ENCODE measurements at places on chromosomes 11 and 22.

DNA sequence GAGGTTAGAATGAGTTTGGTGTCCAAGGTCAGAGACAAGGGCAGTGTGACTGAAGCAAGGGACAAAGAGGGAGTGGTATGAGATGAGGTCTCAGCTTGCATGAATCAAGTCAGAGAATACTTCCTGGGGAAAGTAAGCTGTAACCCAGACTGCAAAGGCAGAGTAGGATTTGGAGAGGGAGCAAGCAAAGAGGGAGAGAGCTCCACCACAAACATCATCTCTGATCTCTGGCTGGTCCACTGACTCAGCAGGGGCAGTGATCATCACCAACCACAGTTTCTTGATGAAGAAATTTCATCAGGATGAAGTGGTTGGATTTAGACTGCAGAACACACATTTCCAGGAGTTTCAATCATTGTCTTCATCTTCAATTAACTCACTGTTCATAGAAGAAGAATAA, 54.9 kb upstream of the HMGXB4 start:
- DNase-seq: no peak

DNA sequence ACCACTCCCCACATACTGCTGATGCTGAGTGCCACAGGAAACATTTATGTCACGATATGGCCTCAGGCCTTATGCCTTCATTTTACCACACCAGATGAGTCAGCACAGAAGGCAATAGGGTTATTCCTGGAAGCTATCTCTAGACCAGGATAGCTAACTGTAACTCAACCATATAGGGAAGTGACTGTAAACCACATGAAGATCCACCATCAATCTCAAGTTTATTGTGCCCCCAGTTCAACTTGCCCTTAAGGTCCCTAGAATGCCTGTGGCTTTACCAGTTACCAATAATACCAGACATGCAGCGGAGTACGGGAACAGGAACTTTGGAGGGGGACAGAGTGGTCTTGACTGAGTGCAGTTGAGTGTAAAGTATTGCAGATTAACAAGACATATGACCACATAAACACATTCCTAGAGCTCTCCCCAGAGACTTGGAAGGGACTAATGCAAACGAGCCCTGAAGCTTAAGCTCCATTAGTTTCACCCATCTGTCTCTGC, 180.9 kb downstream of the KIF18A start:
- peak; percentile 72 for DNase-seq

DNA sequence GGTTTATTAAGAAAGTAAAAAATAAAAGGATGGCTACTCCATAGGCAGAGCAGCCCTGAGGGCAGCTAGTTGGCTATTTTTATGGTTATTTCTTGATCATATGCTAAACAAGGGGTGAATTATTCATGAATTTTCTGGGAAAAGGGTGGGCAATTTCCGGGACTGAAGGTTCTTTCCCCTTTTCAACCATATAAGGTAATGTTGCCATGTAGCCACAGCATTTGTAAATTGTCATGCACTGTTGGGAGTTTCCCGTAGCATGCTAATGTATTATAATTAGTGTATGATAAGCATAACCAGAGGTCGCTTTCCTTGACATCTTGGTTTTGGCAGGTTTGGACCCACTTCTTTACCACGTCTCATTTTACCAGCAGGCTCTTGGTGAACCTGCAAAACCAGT, 610.4 kb upstream of the B3GAT1 start:
- DNase-seq: no peak

DNA sequence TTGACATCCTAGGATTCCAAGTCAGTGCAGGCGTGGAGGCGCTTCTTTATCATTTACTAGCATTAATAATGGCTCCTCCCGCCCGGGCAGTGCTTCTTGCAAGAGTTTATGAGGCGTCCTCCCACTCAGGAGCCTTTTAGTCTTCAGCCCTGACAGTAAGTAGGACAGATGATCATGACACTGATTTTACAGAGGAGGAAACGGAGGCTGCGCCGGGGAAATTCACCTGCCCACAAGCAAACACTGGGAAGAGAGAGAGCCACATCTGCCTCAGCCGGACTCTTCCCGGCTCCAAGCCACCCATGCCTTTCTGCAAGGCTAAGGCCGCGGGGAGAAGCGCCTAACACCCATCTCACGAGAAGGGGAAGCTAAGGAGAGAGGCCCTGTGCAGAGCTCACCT, 35.9 kb downstream of the KIAA0930 start:
- DNase-seq: no peak

DNA sequence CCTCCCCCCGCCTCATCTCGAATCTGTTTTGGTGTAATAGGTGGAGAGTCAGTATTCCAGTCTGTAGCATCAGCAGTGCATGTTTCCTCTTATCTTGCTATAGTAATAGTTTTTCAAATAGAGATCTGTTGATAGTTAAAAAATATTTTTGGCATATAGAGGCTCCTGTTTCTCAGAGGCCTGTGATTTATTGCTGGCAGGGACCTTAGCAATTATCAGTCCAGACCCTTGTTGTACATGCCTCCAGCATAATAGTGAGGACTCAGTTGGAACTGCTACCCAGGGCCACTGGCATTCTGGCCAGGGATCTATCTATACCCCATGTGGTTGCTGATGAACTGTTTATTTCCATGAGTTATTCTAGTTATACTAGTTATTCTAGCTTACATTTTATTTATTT, 52.6 kb downstream of the SPECC1L start:
- no peak for DNase-seq

- no peak for DNase-seq
Measured at GRCh38 chr11:13366266-13367026, 88.9 kb downstream of the BMAL1 start.

DNA sequence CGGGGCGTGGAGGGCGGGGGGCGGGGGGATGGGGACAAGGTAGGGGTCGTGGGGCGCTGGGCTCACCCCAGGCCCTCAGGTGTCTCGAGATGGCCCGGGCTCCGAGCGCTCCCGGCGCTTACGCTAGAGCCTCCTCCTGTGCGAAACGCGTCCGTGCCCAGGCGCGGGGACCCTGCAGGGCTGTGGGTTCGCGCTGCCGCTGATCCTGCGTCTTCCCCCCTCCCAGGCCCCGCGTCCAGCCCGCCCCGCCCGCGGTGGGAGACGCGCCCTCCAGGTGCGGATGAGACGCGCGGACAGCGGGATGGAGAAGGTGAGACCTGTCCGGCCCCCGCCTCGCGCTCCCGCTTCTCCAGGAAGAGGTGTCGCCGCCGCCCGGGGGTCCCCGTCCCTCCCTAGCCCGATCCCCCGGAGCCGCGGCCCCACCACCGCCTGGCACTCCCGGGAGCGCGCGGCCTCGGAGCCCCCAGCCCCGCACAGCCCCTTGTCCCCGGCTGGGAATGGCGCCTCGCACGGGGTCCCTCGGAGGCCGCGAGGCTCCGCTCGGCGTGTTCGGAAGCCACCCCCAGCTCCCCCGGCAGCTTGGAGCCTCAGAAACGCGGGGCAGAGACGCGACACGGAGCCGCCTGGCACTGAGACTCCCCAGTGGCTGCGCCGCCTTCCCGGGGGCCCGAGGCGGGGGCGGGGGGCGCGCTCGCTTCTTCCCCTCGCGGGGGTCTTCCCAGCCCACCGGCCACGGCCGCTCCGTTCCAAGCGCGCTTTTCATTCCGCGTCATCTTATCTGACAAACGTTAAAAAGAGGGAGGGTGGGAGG, 27.6 kb upstream of the TOLLIP start:
- no peak for DNase-seq

DNA sequence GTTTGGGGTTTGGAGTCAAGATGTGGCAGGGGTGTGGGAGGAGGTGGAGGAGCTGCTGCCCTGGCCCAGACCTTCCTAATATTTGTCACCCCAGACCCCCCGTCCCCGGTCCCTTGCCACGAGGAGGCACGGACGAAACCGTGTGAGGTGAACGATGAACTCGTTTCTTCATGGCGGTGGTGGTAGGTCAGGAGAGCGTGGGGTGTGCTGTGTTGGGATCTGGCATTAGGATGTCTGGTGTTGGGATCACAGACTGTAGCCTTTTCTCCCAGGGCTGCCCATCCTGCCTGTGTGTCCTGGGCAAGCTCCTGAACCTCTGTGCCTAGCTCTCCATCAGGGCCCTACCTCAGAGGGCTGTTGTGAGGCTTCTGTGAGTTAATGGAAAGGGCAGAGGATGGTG, 8.4 kb downstream of the MAPK8IP2 start:
- DNase-seq: no peak

GRCh38 chr11:111059726-111060125, 185.8 kb upstream of the POU2AF2 start:
- no peak for DNase-seq

- no peak for DNase-seq
Measured at GRCh38 chr22:27438271-27438980, 363.1 kb downstream of the MN1 start.
